Hematopoietic multipotent progenitor cell treated with erythropoietin and hydrocortisone succinate and interleukin-3 and kit ligand, for 6 days (in vitro differentiated cells): ENCODE measurements at places on chromosomes 7 and 10.
A peak's percentile ranks its signal among the peaks of the same experiment; 100 is the strongest.

DNA sequence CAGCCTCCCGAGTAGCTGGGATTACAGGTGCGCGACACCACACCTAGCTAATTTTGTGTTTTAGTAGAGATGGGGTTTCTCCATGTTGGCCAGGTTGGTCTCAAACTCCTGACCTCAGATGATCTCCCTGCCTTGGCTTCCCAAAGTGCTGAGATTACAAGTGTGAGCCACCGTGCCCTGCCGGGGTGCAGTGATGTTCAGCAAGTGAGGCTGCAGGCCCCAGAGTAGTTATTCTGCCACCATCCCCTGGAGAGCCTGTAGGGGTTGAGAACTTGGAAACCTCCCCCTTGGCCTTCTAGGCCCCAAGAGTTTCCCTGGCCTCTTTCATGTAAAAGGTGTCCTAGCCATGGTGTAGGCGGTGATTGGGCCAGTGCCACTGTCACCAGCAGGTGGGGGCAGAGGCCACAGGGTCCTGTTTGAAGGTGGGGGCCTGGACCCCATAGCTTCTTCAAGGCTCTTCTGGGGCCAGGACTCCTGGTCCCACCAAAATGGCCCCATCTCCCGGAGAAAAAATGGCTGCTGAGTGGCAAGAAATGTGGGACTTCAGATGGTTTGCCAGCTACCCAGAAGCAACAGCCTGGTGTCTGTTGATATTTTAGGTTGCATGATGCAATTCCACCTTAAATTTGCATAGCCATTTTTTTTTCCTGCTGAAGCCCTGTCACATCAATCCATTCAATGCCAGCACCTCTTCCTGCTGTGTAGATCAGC, 25.5 kb upstream of the INMT start:
- no peak for DNase-seq

GRCh38 chr7:51376420-51377092, 59.9 kb upstream of the COBL start:
- peak; percentile 92 for DNase-seq

GRCh38 chr7:145511004-145511403, 605.6 kb upstream of the CNTNAP2 start:
- no peak for DNase-seq

DNA sequence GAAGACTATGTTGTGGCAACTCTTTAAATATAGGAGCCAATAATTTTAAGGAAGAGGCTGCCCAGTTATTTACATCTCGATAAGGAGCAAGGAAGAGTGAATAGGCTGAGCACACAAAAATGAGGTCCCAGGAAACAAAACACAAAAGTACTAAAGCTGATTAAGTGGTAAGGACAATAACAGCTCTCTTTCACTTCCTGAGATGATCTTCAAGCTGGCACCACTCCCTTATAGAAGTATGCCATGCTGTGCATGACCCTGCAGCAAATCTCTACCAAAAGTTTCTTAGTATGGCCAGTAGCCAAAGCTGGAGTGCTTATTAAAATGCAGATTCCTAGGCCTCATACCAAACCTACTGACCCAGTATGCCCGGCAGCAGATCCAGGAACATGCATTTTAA, 39.7 kb downstream of the CADPS2 start:
- no peak for DNase-seq

- no peak for DNase-seq
Observed at GRCh38 chr10:75283671-75284470, 48.1 kb upstream of the COMTD1 start.

DNA sequence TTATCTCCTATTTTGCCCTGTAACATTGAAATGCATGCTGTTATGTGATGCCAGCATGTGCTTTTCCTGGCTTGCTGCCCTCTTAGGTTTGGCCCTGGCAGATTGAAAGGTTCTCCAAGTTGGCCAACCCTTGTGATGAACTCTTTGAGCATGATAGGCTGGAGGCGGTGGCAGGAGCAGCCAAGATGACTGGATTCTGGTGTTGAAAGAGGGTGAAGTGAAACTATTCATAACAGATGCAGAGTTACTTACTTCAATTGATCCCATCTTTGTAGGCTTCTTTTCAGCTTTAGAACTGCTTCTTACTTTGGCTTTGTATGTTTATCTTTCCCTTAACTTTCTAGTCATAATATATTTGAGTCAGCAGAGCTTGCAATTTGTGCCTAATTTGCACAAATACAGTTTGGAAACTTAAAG, 57.6 kb downstream of the BICC1 start:
- no peak for DNase-seq

GRCh38 chr10:94546901-94547185, 1.3 kb downstream of the HELLS start:
- peak; percentile 49 for DNase-seq

DNA sequence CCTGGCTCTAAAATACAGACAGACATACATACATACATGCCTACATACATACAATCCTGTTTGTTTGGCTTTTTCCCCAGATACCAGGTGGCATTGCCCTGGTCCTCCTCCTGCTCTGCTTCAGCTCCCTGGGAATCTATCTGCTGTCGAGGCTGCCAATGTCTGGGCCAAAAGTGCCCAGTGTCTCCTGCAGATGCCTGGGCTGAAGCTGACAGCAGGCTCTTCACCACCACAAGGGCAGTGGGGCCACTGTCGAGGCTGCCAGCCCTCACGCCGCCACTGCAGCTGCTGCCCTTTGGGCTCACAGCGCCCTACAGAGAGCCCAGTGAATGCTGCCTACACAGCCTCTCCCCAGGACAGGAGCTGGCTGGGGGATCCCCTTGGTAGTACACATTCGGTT, 18.0 kb upstream of the STN1 start:
- DNase-seq, result no peak

GRCh38 chr7:134457210-134457609, 1.7 kb downstream of the AKR1B1 start:
- no peak for DNase-seq

DNA sequence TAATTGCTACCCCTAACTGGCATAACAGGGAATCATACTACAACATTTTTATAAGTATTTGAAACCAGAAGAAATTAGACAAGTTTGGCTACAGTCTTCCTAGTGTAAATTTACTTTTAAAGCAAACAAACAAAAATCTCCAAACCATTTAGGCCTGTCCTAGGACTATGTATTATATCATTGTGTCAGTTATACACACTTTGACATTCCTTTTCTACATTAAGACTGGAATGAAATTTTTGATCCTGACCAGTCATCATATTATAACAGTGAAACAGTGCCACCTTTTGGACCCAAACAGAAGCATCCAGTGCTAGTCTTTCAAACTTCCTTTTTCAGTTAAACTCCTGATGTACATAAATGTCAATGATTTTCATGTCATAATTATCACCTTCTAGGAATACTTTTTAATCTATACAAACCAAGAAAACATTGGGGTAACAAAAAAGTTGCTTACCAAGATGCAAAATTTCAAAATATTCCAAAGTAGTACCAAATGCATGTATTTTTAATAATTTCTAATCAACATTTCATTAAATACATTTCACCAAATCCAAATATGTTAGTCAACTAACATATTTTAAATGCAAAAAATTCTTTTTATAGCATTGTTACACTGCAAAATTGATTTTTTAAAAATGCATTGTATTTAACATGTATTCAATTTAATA, 75.7 kb downstream of the IMMP2L start:
- DNase-seq, result peak; percentile 85

GRCh38 chr10:85593226-85593772, 773.3 kb downstream of the GRID1 start:
- no peak for DNase-seq

- DNase-seq, result no peak
Observed at GRCh38 chr7:88368686-88369085, 62.0 kb upstream of the STEAP4 start.

DNA sequence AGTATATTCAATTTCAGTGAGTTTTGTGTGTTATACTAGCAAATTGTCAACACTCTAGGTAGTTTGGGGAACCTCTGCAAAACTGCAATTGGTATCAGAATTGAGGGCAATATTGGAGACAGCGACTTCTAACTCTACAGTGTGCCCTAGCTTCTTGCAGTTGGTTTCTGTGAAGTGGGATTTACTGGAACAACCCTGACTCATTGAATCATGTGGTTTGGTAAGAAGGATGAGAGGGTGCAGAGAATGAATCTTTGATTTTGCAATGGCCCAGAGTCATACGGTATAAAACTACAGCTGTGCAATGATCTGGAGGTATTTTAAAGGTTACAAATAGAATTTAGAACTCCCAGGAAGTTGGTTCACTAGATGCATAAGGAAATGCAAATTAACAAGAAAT, 129.1 kb upstream of the PPP1R3A start:
- no peak for DNase-seq

- no peak for DNase-seq
Observed at GRCh38 chr7:142785841-142786250, 15.1 kb downstream of the PRSS2 start.

- DNase-seq, result no peak
Observed at GRCh38 chr7:32150589-32150988, 80.4 kb upstream of the PDE1C start.

DNA sequence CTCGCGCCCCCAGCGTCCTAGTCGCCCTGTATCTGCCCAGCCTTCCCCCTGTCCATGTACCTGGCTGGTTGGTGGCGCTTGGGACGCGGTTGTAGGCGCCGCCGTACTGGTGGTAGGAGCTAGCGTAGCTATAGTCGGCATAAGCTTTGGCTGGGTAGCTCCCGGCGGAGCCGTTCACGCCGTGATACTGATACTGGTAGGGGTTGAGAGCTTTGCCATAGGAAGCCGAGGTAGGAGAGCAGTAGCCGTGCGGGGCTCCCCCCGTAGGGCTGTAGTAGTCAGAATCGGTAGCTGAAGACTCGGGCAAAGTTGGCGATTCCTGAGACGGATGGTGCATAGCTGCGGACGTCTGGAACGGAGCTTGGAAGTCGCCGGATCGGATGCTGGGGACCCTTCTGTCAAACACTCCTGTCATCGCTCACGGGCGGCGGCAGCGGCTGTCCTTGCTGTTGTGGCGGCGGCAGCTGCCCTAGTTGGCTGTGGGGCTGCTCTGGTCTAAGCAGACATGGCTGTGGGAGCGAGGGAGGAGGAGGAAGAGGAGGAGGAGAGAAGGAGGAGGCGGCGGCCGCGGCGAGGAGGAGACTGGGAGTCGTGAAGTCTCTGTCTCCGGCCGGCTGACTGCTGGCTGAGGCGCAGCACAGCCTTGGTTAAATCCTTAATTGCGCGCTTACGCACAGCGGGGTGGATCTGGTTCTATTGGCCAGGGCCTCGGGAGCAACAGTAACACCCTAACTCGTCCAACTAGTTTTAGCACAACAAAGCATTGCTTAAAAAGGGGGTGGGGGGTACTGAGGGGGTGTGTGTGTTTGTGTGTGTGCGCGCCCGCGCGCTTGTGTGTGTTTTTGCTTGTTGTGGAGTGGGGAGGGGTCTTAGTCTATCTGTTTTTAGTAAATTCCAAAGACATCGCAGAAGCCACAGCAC, at the start of gene DLX5:
TSS of gene DLX5 (minus strand) at position 623 of the 921 bp plus-strand sequence. CDS start at position 415, 208 bp downstream.
- DNase-seq, result no peak

DNA sequence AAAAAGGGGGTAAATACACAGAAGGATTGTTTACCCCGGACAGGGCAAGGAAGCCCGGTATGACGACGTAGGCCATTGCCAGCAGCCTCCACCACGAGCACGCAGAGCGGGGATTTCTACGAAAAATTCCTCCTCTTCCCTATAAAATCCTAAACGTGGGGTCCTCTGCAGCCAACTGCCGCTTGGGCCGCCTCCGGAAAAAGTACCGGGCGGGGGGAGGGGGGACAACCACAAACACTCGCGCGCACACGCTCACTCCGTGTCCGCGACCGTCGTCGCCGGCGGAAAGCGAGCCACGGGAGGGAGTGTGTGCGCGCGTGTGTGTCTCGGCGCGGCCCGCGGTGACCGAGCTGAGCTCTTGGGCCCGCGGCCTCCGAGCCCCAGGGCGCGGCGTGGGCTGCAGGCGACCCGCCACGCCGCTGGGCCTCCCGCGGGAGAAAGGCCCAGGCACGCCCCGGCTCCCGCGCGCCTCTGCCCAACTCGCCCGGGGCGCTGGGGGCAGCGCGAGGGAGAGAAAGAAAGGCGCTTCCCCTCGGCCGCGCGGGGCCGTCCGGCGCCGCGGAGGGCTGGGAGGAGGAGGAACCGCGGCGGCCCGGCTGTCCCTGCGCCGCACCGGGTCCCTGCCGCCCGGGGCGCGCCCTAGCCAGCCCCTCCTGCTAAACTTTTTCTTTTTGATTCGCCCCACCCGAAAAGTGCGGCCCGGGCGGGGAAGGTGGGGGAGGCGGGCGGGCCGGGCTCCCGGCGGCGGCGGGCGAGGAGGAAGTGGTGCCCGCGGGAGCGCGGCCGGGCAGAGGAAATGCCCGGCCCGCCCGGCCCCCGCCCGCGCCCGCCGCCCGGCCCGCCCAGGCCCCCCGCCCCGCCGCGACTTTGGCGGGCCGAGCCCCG, 1.5 kb downstream of the CTBP2 start:
- peak; percentile 75 for DNase-seq

DNA sequence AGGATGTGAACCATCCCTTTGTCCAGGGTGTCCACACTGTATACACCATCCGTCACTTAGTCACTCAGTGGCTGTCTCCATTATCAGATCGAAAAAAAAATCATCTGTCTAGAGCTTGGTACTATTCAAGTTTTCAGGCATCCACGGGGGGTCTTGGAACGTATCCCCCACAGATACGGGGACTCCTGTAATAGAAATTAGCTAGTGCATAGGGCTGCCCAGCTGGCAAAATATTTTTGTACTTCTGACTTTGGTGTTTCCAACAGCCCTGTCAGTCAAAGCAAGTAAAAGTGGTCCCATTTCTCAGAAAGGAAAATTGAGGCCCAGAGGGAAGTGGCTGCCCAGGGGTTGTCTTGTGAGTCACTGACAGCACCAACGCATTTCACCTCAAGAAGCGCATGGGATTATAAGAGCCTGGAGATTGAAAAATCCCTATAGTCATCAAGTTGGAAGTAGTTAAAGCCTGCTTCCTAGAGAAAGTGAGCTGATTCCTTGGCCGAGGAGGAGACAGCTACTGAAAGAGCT, 52.1 kb upstream of the SLC29A3 start:
- DNase-seq, result no peak

- no peak for DNase-seq
Observed at GRCh38 chr7:138891446-138891810, 89.8 kb downstream of the KIAA1549 start.

DNA sequence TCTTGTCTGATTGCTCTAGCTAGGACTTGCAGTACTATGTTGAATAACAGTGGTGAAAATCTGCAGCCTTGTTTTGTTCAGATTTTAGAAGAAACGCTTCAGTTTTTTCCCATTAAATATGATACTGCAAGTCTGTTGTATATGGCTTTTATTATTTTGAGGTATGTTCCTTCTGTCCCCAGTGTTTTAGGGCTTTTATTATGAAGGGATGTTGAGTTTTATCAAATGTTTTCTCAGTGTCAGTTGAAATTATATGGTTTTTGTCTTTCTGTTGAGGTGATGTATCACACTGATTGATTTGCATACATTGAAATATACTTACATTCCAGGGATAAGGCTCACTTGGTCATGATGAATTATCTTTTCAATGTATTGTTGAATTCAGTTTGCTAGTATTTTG, 60.5 kb upstream of the HELLS start:
- no peak for DNase-seq

- no peak for DNase-seq
Observed at GRCh38 chr7:101936611-101937231, 119.3 kb downstream of the CUX1 start.
